ENCODE measurements at places on chromosomes 12 and 14.

DNA sequence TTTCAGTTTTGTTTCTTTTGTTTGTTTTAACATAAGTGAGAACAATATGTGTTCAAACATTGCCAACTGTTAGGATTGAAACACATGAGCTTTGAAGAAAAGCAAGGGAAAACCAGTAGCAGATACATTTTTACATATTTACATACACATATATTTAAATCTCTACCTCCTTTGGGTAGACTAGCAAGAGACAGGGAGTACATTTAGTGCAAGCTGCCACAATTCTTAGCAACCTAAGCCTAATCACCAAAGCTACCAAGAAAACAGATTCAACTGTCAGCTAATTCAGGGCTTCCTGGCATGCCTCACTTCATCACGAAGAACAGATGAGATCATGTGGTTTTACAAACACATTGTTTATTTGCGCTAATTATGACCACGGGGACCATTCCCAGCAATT, 143.1 kb downstream of the PRIMA1 start:
- no peak for DNase-seq

GRCh38 chr12:108565976-108566375, 3.6 kb downstream of the ISCU start:
- DNase-seq: peak; percentile 18

GRCh38 chr12:24479131-24479530, 469.8 kb downstream of the BCAT1 start:
- DNase-seq: no peak

GRCh38 chr14:65588426-65589140, 176.1 kb downstream of the FUT8 start:
- no peak for DNase-seq
